ENCODE measurements at places on chromosomes 12 and 14.

GRCh38 chr12:4278329-4279197 lies 5.0 kb downstream of the CCND2 start:
- no peak for DNase-seq

GRCh38 chr12:3055026-3055703 lies 22.0 kb upstream of the TSPAN9 start:
- DNase-seq = no peak

DNA sequence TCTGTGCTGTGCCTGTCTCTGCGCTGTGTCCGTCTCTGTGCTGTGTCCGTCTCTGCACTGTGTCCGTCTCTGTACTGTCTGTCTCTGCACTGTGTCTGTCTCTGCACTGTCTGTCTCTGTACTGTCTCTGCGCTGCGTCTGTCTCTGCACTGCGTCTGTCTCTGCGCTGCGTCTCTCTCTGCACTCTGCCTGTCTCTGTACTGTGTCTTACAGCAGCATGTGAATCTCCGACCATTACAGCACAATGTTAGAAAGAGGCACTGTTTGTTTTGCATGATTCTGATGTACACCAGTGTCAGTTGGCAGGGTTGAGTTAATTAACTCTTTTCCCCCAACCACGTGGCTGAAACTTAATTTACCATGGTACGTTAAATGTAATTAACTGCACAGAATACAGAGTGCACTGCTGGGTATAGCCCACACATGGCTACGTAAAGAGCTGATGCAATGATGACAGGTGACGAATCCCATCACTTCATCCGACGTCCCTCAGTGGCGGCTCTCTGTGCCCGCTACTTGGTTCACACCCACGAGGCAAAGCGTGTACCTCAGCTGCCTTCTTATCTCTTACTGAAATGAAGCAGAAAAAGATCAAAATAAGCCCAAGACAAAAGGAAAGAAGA lies 127.7 kb upstream of the SFSWAP start:
- DNase-seq = no peak

GRCh38 chr14:67963545-67963944 lies 144.0 kb downstream of the RAD51B start:
- DNase-seq = no peak

- no peak for DNase-seq
These were observed 35.4 kb upstream of the ATP23 start for GRCh38 chr12:57905812-57906475.

All from non-pigmented ciliary epithelial cell (primary cell).